ENCODE measurements at places on chromosomes 1 and 21.

DNA sequence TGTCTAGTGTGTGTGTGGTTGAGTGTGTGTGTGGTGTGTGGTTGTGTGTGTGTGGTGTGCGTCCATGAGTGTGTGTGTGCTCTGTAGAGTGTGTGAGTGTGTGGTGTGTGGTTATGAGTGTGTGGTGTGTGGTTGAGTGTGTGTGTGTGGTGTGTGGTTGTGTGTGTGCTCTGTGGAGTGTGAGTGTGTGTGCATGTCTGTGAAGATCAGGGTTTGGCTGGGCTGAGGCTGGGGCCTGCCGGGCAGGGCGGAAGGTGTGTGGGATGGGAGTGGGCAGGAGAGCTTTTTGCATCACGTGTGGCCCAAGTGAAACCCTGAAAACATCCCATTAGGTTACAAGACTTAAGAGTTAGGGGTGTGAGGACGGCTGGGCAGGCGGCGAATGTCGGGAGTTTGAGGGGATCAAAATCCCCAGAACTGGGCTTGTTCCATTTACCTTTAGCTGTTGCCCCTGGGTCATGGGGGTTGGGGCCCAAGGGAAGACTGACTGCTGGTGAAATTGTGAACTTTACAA lies 2.9 kb upstream of the FCMR start:
- DNase-seq = no peak

GRCh38 chr21:26659182-26659581 lies 86.1 kb upstream of the CYYR1 start:
- no peak for DNase-seq

- no peak for DNase-seq
These were observed 419.8 kb upstream of the NFIA start for GRCh38 chr1:60662486-60663044.

- DNase-seq = no peak
These were observed 217.1 kb upstream of the C1orf174 start for GRCh38 chr1:4117196-4117595.

DNA sequence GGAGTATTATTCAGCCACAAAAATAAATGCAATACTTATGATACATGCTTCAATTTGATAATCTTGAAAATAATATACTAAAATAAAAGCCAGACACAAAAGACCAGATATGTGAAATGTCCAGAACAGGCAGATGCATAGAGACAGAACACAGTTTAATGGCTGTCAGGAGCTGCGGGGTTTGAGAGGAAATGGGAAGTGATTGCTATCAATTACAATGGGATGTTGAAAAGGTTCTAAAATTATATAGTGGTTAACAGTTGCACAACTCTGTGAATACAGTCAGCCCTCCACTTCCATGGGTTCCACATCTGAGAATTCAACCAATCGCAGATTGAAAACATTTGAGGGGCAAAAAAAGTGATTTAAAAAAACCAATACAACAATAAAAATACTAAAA lies 54.0 kb downstream of the LTN1 start:
- DNase-seq = no peak

- DNase-seq = no peak
These were observed 1181.9 kb upstream of the PRMT6 start for GRCh38 chr1:105874621-105875020.

GRCh38 chr1:71080230-71080738 lies 551 bp downstream of the ZRANB2 start:
- DNase-seq = no peak

- no peak for DNase-seq
These were observed 21.0 kb downstream of the B3GALT5 start for GRCh38 chr21:39633770-39634181.

- DNase-seq = peak; percentile 61
These were observed 5.7 kb downstream of the GJB3 start for GRCh38 chr1:34786521-34787325.

- no peak for DNase-seq
These were observed 17.3 kb upstream of the B3GALT5 start for GRCh38 chr21:39595465-39595864.

- no peak for DNase-seq
These were observed 169.9 kb downstream of the LRRC7 start for GRCh38 chr1:69737527-69738185.

DNA sequence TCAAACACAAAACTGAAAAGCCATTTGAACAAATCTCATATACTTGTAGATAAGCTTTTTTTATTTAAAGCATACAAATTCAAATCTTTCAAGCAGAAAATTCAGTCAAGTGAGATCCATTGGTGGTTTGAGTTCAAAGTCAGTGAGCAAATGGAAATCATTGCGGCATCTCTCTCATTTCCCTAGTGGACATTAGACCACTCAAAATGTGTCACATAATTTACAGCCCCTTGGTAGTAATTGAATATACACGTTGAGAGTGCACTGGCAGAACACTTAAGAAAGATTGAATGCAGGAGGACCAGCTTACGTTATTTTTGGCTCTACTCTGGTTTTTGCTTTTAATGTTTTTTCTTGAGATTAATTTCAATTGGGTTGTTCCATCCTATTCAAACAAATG lies 633.7 kb downstream of the USP25 start:
- no peak for DNase-seq

DNA sequence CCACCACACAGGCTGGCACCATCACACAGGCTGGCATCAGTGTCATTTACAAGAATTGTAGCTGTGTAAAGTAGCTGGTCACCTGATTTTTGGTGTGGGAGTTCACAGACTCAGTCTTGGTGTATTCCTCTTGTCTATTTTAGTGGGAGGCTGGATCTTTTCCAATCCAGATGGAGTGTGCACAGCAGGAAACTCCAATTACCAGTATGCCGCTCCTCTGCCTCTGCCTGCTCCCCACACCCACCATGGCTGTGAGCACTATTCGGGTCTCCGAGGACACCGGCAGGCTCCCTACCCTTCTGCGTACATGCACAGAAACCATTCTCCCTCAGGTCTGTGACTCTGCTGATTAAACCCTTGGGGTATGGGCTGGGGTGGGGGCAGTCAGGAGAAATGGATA lies 24.2 kb downstream of the TBX19 start:
- no peak for DNase-seq

GRCh38 chr1:224507771-224508523 lies 73.3 kb upstream of the WDR26 start:
- no peak for DNase-seq

GRCh38 chr1:7476861-7477547 lies 294.1 kb upstream of the VAMP3 start:
- DNase-seq = no peak

- DNase-seq = no peak
These were observed 3.3 kb downstream of the ZBTB18 start for GRCh38 chr1:244054247-244054923.

GRCh38 chr1:111852261-111852721 lies 96.6 kb downstream of the DDX20 start:
- DNase-seq = no peak

DNA sequence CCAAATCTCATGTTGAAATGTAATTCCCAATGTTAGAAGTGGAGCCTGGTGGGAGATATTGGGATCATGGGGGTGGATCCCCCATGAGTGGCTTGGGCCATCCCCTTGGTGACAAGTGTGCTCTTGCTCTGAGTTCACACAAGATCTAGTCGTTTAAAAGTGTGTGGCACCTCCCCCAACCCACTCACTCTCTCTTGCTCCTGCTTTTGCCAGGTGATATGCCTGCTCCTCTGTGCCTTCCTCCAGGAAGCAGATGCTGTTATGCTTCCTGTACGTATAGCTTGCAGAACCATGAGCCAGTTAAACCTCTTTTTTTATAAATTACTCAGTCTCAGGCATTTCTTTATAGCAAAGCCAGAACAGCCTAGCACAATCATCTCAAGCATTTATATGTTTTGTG lies 23.0 kb upstream of the HSPA13 start:
- no peak for DNase-seq

GRCh38 chr1:93614986-93615581 lies 66.6 kb downstream of the BCAR3 start:
- DNase-seq = peak; percentile 47

GRCh38 chr1:43968348-43968948 lies 1.4 kb upstream of the DPH2 start:
- no peak for DNase-seq

Data from stimulated activated CD4-positive, alpha-beta T cell treated with anti-CD3 and anti-CD28 coated beads, Interleukin-4, amount 100 ng/mL, for 48 hours (primary cell).